GM06990 (cell line): ENCODE measurements at places on chromosomes 2 and 18.

DNA sequence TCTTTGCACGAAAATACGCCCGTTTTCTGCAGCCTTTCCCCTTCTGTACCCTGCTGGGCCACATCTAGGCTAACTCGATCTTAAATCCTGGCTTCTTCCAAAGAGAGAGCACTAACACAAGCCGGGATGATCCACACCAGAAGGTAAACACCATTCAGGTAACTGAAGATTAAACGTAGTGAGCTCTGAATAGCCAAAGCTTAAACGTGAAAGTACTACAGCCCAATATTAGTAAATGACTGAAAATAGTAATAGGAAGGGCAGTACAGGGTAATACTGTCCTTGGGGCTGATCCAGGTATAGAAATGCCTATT lies 422 bp upstream of the MRPL53 start:
- DNase-seq, result no peak

DNA sequence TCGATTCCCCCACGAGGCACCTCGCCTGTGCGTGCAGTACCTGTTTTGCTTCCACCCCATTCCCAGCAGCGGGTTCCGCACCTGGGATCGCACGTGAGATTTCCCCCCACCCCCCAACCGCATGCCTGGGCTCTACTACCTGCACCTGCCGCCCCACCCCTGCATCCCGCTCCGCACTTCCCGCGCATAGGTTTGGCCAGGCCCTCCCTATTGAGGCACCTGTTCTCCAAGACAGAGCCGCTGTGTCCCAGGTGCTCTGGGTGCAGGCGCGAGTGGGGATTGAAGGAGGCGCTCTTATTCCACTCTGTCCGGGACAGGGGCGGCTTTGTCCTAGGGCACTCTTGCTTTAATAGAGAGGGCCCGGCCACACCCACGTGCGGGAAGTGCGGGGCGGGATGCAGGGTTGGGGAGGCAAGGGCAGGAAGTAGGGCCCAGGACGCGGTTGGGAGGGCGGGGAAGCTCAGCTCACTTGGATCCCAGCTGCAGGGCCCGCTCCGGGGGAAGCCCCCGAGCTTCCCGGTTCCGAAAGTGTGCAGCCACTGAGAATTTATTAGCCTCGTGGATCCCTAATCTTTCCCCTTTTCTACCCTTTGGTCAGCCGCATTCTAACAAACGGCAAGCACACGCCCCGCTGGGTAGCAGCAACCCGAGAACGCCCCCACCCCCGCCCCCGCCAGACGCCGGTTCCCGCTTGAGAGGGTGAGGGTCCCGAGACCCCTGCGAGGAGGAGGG lies 670 bp upstream of the MOCOS start:
- DNase-seq, result peak; percentile 20

DNA sequence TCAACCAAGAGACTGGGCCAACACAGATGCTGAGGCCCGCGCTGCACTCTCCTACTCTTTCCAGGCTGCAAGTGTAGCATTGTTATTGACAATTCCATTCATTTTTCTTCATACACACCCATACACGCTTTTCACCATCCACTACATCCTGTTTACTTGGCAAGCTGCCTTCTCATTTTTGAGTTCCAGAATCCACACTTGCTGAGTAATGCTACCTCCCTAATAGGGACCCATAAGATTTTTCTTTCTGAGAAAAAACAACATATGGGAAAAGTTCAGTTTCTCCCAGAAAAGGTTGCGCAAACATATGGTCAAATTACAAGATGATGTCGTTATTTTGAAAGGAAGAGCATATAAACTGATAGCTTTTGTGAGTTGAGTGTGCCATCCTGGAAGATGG lies 3.3 kb upstream of the NETO1 start:
- no peak for DNase-seq

DNA sequence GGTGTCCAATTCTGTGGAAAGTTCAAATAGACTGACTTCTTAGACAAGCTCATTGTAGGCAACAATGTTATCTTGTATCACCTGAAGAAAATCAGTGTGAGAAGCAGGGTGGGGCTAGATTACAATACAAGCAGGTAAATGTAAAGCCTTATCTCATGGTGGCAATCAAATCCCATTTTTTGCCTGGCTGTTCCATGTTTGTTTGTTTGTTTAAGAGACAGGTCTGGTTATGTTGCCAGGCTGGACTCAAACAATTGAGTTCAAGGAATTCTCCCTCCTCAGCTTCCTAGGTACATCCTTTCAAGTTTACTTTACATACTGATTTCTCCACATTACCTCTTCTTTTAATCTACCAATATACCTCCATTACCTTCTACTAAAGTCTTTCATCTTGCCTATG lies 464.6 kb downstream of the LRP1B start:
- DNase-seq, result no peak

- no peak for DNase-seq
These were observed 6.4 kb downstream of the TIMM21 start for GRCh38 chr18:74154716-74155115.

- no peak for DNase-seq
These were observed 138.5 kb downstream of the COL4A4 start for GRCh38 chr2:227025510-227025909.

DNA sequence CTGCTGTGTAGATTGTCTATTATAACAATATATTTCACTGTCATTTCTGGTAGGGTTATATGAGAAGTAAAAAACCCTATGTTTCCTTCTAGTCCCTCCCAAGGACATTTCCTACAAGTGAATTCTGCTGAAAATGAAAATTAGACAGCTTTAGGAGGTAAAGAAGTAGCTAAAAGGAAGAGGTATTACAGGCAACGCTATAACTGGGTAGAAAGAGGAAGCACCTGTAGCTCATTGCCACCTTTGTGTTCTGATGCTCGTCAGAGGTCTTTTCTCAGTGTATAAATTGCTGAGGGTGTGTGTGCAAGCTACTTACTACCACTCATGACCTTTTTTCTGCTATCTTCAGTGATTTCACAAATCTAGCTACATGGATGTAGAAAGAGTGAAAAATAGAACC lies 1.4 kb downstream of the DNAJC10 start:
- peak; percentile 38 for DNase-seq

DNA sequence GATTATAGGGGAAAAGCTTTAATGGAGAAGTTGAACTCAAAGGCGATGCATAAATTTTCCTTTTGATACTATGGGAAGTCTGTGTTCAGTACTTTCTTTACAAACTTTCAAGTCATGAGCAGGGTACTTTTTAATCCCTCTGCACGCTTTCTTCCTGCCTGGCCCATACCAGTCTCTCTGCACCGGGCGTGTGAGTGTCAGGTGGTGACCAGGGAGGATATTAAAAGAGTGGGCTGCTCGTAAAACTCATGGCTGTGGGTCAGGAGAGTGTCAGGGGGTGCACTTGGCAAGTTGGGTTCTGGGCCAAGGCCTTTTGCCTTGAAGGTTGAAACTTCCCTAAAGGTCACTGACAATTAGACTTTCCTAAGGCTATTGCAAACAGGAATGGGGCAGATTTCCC lies 367.8 kb downstream of the GPD2 start:
- no peak for DNase-seq

- DNase-seq, result no peak
These were observed 410 bp upstream of the TGIF1 start for GRCh38 chr18:3449512-3450011.

DNA sequence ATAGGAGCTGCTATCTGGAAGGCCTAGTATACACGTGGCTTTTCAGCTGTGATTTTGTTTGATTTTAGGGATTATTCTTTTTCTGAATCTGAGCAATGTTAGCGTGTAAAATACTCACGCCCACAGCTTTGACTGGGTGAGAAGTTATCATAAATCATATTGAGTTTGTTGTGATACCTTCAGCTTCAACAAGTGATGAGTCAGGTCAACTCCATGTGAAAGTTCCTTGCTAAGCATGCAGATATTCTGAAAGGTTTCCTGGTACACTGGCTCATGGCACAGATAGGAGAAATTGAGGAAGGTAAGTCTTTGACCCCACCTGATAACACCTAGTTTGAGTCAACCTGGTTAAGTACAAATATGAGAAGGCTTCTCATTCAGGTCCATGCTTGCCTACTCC lies at the start of gene GKN1:
Gene GKN1, plus strand, starts transcription at position 386 of the 400 bp plus-strand sequence. CDS start 42 bp downstream, outside the sequence.
- no peak for DNase-seq

DNA sequence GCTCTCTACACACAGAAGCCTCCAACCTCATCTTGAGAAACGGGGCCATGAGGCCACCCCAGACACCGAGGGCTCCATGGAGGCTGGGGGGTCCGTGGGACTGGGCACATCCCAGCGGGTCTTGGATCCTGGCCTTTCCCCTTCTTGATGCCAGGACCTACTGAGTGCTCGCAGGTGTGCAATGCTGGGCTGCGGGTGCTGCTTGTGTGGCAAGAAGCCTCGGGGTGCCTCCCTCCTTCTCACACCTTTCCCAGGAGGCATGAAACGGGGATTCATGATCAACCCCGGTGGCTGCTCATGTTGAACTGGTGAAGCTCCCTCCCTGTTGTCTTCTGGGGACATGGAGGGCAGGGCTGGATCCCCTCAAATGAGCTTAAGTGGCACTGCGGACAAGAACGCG lies 2.0 kb upstream of the BUB1 start:
- DNase-seq, result no peak

DNA sequence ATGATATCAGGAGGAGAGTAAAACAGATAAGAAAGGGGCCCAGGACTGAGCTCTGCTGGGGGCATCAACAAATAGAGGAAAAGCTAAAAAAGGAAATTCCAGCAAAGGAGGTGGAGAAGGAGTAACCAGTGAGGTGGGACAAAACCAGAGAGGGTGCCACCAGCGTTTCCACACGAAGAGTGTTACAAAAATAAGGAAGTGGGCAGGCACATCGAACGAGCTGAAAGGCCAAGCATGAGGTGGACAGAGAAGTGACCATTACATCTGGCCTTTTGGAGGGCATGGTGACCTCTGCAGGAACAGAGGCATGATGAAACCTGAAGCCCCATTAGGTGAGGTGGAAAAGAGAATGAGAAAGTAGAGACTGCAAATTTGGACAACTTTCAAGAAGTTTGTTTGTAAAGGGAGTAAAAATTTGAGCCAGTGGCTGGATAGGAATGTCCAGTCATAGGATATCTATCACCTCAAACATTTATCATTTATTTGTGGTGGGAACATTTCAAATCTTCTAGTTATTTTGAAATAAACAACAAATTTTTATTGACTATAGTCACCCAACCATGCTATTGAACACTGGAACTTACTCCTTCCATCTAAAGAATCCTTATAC lies 18.4 kb upstream of the VIT start:
- DNase-seq, result no peak

- DNase-seq, result no peak
These were observed 151.0 kb downstream of the TRIB2 start for GRCh38 chr2:12867631-12868287.

DNA sequence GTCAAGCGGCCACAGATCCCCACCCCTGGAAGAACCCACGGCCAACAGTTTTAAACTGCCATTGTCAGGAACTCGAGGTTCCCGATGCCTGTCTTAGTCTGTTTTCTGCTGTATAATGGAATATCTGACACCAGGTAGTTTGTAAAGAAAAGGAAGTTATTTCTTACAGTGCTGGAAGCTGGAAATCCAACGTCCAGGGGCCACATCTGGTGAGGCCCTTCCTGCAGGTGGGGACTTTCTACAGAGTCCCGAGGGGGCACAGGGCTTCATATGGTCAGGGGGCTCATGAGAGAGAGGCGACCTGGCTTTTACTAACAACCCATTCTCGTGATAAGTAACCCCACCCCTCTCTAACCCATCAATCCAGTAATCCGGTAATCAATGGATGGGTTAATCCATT lies 501.6 kb upstream of the MYT1L start:
- DNase-seq, result no peak

DNA sequence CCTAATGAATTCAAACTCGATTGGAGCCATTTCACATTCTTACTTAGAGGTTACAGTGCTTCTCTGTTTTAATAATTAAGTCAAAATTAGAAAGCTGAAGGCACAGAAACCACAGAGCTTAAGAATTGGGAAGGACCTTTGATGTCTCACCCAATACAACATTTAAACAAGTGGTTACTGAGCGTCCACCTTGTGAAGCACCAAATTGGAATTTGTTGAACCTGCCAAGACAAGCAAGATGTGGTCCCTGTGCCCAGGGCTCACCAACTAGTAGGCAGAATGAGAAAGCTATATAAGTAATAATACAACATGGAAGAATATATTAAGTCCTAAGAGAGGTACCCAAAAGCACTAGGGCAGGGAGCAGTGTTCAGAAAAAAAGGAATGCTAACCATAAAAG lies 64.5 kb upstream of the NPAS2 start:
- DNase-seq, result no peak

DNA sequence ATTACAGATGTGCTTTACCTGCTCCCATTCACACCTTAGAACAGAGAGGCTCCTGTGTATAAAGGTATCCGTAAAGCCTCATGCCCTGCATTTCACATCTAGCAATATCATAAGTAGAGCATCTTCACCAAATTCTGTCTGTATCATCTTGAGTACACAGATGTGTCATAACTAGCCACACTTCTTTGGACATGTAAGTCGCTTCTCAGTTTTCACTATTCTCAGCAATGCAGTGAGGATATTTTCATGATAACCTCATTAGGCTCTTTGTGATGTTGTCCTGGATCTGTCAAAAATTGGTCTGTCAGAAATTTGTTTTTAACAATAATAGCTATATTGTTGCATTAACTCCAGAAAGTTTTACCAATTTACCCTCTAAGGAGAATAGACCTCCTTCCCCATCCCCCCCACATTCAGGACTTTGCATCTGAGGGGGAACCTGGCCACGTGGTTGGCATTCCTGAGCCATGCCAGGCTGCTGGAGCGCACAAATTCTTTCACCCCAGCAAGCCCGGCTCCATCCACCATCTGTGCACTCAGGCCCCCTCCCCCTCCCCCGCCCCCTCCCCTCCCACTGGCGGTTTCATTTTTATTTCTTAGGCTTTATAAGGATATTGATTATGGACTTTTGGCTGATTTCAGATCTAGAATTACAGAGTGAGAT lies 34.1 kb downstream of the AGAP1 start:
- no peak for DNase-seq

DNA sequence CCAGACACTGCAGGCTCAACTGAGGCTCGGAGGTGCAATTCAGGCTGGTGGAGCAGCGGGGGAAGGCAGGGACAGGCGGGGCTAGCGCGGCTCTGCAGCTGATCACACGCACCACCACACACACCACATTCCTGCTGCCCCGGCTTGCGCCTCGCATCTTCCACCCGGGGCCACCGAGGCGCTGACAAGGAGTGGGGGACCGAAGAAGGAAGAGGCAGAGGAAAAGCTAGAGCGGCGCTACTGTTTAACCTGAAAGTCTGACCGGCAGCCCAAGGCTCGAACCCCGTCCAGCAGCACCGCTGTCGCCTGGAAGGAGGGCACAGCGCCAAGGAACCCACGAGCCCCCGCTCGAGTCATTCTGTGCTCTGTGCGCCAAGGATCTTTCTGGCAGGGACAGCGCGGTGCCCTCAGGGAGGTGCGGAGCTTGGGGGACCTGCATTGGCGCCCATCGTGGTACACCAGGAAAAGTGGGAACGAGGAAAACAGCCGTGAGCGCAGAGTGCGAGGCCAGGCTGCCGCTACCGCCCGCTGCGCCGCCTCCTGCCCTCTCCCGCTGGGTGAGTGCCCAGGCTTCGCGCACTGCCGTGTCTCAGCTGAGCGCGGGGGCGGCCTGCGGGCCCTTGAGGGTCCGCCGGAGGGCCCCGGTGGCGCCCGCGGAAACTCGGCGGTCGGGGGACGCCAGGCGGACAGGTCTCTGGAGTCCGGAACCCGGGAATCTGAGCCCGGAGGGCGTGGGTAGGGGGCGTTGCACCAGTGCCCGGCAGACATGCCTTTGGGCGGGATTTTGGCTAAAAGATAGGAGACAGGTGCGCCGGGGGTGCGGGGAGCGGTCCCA lies 860 bp upstream of the KCNJ3 start:
- DNase-seq, result no peak
